ENCODE measurements at places on chromosomes 13 and 19.

- no peaks in the 10 kb centered on the region for H3K27me3 ChIP-seq
- H3K4me1 ChIP-seq, result no peaks in the 10 kb centered on the region
- no peak overlapping the region for H3K4me3 ChIP-seq
- no peak for DNase-seq
- H3K36me3 ChIP-seq, result no peaks in the 10 kb centered on the region
- H3K27ac ChIP-seq, result no peak overlapping the region
Measured at GRCh38 chr13:109346060-109346459, 440.3 kb downstream of the IRS2 start.

DNA sequence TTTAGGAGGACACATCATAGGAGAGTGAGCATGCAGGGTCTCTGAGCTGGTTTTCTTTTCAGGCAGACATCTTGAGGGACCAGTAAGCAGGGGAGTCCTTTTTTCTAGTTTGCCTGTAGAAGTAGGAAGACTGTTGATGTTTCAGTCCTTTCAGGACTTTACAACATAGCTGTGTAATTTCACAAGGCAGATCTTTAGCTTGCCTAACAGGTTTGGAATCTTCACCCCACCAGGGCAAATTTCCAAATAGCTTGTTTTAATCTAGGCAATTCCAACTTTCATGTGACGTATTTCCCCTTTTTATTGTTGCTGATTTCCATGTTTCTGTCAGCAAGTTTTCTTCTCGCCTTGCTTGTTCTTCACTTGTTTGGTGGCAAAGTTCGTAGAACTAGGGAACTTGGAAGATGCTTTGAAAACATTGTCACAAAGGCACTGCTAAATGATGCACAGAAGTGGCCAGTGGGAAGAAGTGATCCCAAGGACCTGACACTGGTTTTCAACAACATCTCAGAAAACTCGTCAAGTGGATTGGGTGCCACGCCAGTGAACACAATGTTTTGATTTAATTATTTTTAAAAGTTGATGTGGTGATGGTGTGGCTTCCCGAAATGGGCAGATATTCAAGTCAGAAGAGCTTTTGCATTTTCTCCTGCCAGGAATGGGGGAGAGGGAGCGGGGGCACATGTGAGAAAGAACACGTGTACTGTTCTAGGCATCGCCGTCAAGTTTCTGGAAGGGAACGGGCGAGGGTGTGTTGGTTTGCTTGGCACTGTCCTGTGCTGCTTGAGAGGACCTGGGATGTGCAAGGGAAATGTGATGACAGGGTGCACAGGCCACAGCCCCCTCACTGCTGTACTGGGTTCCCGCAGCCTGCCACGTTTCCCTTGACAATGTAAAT is 418.6 kb downstream of the OXGR1 start:
- H3K36me3 ChIP-seq, result no peaks in the 10 kb centered on the region
- H3K4me1 ChIP-seq, result no peaks in the 10 kb centered on the region
- no peaks in the 10 kb centered on the region for H3K27me3 ChIP-seq
- peak; percentile 11 for DNase-seq
- H3K27ac ChIP-seq, result no peak overlapping the region

GRCh38 chr19:47756953-47757608 is 11.7 kb downstream of the NOP53 start:
- no peaks in the 10 kb centered on the region for H3K27me3 ChIP-seq
- no peak overlapping the region for H3K27ac ChIP-seq
- H3K4me1 ChIP-seq, result no peaks in the 10 kb centered on the region
- H3K36me3 ChIP-seq, result peaks cover 41% of the 10 kb centered on the region

GRCh38 chr13:49213997-49214916 is 5.9 kb upstream of the MLNR start:
- no peaks in the 10 kb centered on the region for H3K4me1 ChIP-seq
- H3K4me3 ChIP-seq, result no peak overlapping the region
- H3K27ac ChIP-seq, result no peak overlapping the region
- peaks cover 27% of the 10 kb centered on the region for H3K27me3 ChIP-seq
- DNase-seq, result no peak

GRCh38 chr13:37602733-37603381 is 4.3 kb upstream of the POSTN start:
- no peak overlapping the region for H3K4me3 ChIP-seq
- no peaks in the 10 kb centered on the region for H3K36me3 ChIP-seq
- H3K27me3 ChIP-seq, result no peaks in the 10 kb centered on the region
- peak; percentile 72 for DNase-seq

GRCh38 chr19:19213426-19214158 is 1.8 kb downstream of the NCAN start:
- DNase-seq, result no peak
- no peak overlapping the region for H3K27ac ChIP-seq
- no peaks in the 10 kb centered on the region for H3K36me3 ChIP-seq

Data from lung (tissue), 17 donors.